Right forelimb (tissue), 1 donor: ENCODE measurements at places on chromosomes 6 and 20.

GRCh38 chr6:151671195-151671594, 136.3 kb upstream of the ESR1 start:
- DNase-seq = no peak

- DNase-seq = peak; percentile 48
Observed at GRCh38 chr20:36604952-36605398, 604 bp upstream of the RAB5IF start.

DNA sequence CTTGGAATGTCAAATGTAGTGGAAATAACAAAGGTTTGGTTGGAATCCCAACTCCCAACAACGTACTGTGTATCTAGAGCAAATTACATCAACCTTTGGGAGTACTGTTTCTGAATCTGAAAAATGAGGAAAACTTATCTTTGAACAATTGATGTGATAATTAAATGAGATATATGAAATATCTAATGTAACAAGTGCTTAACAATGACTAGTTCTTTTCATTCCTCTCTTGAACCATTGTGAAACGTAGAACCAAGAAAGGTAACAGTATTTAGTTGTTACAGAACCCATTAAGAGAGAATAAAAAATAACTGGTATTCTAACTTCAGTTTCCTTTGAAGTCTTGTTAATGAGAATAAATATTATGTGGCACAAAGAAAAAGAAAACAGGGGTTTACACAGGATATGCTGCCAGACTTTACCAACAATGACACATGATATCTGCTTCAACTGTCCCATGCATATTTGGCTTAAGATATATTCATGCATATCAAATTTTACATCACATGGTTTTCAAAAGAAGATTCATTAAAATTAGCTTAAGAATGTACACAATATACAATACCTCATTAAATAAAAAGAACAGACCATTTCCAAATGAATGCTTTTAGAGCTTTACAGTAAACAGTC, 111.8 kb downstream of the ATG5 start:
- DNase-seq = no peak

DNA sequence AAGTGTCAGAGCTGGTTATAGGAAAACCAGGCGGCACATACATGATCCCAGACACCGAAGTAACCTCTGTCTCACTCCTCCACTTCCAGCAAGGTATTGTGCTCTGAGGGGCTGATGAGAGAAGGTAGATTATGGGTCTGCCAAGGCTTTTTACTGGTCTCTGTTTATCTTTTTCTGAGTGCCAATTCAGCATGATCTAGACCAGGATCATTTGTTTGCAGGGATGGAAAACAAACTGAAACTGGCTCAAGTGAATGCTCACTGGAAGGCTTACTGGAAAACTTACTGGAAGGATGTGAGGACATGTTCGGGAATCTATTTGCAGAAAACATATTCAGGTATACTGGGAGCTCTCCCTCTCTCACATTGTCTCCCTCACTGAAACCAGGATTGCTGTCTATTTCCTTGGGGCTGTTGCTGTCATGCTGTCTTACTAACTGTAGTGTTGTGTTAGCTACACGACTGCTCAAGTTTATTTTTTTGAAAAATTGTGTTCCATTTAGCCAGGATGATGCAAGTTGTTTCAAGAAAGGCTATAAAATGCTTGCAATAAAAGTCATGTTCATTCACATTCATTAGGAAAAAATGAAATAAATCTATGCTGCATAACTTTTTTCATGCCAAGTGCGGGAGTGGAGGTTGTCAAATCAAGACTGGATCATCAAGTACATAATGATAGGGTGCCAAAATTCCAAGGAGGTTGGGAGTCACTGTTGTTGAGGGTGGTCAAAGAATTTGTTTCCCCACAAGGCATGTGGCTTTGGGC, 37.0 kb downstream of the KLHL31 start:
- no peak for DNase-seq

- DNase-seq = no peak
Observed at GRCh38 chr6:136404007-136404406, 114.4 kb upstream of the BCLAF1 start.

- DNase-seq = no peak
Observed at GRCh38 chr6:11699576-11699975, 79.0 kb downstream of the ADTRP start.

DNA sequence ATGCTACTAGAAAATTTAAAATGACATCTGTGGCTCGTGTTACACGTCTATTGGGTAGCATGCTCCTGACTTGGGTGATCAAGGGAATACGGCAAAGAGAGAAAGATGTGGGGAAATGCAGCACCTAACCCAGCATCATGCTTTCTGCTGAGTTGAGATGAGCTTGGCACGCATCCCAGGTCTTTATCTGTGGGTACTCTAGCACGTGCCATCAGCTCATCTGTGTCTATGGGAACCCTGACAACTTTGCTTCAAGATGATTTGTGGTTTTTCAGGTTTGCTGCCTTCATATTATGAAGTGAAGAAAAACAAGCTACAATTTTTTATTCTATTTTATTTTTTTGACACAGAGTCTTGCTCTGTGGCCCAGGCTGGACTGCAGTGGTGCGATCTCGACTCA, 21.0 kb downstream of the RNASET2 start:
- DNase-seq = no peak

DNA sequence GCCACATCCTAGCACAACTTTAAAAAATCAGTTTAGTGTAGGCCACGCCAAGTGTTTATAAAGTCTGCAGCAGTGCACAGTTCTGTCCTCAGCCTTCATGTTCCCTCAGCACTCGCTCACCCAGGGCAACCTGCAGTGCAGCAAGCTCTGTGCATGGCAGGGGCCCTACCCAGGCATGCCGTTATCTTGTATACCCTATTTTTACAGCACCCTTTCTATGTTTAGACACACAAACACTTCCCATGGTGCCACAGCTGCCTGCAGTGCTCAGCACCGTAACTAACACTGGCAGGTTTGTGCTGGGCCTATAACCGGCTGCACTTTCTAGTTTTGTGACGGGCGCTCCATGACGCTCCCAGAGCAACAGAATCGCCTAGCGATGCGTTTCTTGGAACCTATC, 43.8 kb downstream of the ZBTB46 start:
- no peak for DNase-seq

DNA sequence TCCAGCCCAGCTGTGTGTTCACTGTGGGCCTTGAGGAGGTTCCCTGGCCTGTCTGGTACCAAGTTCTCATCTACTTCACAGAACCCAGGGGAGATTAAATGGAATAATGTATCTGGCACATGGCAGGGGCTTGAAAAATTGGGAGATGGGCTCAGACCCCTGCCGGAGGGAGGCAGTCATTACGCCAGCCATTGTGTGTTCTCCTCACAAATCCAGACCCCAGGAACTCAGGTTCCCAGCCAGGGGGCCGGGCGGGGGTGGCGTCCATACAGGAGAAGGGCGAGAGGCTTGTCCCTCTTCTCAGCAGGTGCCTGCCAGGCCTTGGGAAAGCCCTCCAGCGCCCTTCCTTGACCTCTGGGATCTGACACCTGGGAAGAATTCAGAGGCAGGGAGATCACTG, 8.1 kb downstream of the NOL4L start:
- no peak for DNase-seq

- DNase-seq = no peak
Observed at GRCh38 chr6:100300221-100300736, 164.4 kb downstream of the SIM1 start.

GRCh38 chr20:59145247-59145923, 18.2 kb upstream of the ZNF831 start:
- DNase-seq = no peak

DNA sequence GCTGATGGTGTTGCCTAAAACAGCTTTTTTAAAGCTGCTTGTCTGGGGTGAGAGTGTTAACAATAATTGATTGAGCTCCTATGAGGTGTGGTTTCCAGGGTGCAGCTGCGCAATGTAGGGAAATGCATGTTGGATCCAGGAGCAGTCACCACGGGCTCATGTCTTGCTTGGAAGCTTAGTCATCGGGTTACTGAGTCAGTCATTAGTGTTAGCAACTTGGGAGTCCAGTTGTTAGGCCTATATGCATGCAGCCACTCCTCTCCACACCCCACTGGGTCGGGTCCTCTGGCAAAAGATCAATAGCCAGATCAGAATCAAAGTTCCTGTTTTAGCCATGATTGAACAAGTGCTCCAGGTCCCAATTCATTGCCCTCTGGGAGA, 271.7 kb upstream of the CHD6 start:
- DNase-seq = no peak

- DNase-seq = no peak
Observed at GRCh38 chr20:13271977-13272975, 51.2 kb downstream of the ISM1 start.

DNA sequence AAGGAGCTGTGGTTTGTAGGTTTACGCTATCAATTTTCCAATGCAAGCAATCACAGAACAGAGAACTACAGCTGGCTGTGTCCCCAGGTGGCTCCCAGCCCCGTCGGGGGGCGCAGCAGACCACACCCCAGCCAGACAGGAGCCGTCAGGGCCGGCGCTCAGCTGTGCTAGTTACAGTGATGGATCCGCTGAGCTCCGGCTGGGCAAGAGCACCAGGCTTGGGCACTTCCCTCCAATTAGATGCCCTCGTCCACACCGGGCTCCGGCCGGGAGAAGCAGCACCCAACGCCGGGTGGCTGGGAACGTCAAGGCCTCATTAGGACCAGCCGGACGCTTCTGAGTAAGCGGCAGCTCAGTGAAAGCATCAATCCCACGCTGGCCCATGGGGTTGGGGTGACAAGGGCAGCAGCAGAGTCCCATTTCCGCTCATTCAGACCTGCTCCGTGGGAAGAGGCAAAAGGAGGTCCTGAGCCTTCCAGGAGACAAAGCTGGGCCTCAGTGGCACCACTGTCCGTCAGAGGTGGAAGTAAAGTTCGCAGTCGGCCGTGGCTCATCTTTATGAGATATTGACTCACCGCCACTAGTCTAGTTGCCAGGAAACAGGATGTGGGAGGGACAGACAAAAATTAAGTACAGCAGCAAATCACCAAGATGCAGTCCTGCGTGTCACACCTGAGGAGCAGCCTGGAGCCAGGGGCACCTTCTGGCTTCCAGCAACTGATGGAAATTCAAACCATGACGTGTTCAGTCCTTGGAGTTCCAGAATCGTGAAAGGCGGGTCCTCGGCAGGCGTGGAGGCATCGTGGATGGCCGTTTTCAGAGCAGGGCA, 164.1 kb downstream of the TAF4 start:
- no peak for DNase-seq

- no peak for DNase-seq
Observed at GRCh38 chr20:62815066-62815991, 1.5 kb upstream of the COL9A3 start.

GRCh38 chr20:49701241-49701790, 12.4 kb downstream of the B4GALT5 start:
- no peak for DNase-seq

GRCh38 chr20:8413691-8414090, 281.6 kb downstream of the PLCB1 start:
- DNase-seq = no peak

- DNase-seq = no peak
Observed at GRCh38 chr20:32635764-32636163, 38.0 kb downstream of the C20orf203 start.

DNA sequence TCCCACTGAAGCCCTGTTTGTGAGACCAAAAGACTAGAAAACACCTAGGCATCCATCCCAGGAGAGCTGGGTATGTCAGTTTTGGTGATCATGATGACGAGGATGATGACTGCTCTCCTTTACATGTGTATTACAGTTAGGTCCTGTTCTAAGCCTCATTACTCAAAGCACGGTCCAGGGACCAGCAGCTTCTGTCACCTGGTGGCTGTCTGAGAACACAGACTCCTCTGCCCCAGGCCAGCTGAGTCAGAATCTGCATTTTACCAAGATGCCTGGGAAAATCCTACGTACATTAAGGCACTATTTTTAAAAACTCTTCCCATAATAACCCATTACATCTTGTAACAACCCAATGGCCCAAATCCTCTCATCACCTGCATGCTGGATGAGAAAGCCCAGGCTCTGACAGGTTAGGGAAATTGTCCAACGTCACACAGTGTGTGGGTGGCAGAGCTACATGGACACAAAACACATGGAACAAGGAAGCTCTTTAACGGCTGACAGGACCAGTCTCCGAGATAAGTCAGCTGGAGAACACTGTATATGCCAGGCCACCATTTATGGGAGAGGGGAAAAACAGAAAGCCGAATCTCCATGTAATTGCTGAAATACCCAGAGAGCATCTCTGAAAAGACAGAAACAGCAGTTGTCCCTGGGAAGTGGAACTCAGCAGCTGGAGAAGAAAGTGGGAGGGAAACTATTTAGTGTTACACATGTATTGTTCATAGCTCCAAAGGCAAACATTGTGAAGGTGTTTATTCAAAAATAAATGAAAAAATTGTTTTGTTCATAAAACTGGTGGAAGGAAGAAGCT, 65.4 kb downstream of the BMP7 start:
- no peak for DNase-seq

- DNase-seq = no peak
Observed at GRCh38 chr20:25230166-25230831, 17.6 kb upstream of the PYGB start.

- no peak for DNase-seq
Observed at GRCh38 chr6:71727632-71728294, 158.6 kb upstream of the RIMS1 start.

DNA sequence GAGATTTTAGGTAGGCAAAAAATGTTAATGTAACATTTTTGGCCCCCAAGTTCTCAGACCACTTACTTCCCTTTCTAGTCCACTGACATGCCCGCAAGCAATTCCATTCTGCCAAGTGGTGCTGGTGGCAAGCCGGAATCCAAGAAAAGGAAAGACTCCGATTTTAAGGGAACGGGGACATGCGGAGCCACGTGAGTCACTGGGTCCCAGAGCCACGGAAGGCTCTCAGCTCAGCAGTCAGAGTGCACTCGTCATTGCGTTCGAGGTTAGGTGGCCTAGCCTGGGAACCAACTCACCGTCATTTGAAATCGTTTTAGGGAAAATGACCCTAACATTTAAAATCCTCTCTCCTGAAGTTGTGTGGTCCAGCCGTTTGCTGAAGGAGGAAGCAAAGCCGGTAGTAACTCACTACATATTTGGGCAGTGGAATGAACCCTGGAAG, 711 bp upstream of the SIRT5 start:
- no peak for DNase-seq

DNA sequence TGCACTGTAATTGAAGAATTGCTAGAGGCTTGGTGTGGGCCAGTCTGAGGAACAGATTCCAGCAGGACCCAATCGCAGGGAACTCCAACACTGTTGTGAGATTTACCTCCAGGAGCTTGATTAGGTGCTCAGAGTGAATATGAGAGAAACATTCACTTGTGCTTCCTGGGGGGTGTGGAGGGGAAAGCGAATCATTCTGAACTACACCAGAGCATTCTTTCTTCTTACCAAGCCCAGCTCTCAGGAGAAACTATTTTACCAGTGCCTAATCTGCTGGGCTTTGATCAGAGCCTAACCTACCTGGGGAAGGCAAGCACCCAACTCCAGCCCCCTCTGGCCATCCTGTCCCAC, 7.4 kb upstream of the SIRPB1 start:
- DNase-seq = no peak

DNA sequence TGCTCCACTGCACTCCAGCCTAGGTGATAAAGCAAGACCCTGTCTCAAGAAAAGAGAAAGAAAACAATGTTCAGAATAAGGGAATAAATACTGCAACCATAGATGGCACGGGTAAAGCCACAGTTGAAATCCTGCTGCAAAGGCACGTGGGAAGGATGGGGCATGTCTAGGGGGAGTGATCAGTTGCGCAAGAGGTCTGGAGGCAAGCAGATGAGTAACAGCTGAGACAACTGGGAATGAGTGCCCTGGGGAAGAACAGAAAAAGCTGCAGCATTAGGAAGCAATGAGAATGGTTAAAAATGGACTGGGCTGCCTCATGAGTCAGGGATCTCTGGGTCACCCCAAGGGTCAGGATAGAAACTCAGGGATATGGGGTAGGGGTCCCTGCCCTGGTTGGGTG, 96.3 kb downstream of the GMPR start:
- no peak for DNase-seq
